ENCODE measurements at places on chromosomes 1 and 21.

DNA sequence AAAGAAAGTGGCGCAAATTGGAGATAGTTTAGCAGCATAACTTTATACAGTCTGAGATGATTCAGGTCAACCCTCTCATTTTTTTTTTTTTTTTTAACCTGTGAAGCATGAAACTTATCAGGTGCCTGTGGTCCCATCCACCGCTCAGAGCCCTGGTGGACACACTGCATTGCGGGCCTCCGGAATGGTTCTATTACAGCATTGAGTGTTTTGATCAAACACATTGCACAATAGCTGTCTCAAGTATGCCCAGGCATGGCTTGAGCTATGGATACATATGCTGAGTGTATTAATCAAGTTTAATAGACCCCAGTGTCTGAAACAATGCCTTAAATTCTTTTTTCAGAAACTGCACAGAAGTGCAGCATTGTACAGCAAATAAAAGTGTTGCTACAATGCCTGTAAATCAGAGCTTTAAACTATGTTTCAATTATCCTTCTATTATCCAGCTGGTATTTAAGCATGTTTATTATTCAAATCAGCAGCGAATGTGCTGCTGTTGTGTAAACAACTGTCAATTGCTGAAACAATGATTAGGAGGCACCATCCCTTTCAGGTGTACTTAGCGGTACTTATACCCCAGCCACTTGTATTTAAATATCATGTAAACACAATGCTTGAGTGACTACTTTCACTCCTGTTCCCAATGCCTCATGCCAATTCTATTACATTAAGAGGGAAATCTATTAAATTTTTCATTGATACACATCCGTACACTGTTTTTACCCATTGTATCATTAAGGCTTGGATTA lies 456.6 kb downstream of the RPS6KC1 start:
- DNase-seq, result no peak

DNA sequence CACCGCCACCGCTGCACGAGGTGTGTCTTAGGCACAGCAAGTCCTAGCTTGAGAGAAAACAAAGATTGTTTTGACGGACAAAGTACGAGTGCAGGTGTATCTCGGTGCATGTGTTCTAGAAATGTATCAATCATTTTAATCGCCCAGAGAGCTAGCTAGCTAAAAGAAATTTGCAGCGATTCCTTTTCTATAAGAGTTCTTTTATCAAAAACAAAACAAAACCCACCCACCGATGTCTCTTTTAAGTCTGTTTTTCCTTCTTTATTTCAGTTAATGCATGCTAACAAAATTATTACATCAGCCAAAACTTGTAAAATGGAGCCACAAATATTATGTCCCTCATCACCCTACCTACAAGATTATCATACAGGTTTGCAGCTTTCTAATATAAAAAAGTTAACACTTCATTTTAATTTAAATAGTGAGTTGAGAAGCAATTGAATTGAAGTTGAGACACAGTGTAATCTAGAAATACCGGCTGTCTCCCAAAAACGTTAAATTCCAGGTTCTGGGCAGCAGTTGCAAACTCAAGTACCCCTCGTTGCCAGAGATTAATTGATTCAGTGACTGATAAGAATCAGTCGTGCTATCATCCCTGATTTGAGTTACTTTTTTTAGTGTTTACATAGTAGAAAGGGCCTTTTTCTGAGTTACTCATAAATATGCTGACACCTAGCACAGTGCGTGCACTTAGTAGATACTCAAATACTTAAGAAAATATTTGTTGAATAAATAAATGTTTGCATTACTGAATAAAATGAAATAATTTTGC lies 1.5 kb upstream of the SYDE2 start:
- no peak for DNase-seq

GRCh38 chr1:243390162-243390791 lies 134.4 kb downstream of the SDCCAG8 start:
- peak; percentile 40 for DNase-seq

- DNase-seq, result peak; percentile 97
These were observed 6.8 kb upstream of the AKR1A1 start for GRCh38 chr1:45543581-45544417.

- peak; percentile 53 for DNase-seq
These were observed 7.1 kb downstream of the NBL1 start for GRCh38 chr1:19651141-19651737.

GRCh38 chr1:19340387-19340937 lies 28.3 kb downstream of the SLC66A1 start:
- DNase-seq, result no peak

DNA sequence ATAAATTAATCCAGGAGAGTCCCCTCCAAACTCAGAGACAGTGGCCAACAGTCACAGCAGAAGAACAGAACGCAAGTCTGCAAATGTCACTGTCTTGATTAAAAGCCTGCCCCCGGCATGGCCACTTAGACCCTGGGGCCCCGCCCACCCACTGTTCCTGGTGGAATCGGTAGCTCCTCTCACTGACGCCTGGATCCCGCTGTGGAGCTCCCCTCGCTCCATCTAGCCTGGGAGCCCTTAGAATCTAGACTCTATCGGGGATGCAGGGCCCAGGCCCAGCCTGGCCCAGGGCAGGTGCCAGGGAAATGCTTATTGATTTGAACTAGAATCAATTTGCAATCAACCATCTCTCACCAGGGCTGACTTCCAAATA lies 21.4 kb upstream of the PLEKHG5 start:
- no peak for DNase-seq

DNA sequence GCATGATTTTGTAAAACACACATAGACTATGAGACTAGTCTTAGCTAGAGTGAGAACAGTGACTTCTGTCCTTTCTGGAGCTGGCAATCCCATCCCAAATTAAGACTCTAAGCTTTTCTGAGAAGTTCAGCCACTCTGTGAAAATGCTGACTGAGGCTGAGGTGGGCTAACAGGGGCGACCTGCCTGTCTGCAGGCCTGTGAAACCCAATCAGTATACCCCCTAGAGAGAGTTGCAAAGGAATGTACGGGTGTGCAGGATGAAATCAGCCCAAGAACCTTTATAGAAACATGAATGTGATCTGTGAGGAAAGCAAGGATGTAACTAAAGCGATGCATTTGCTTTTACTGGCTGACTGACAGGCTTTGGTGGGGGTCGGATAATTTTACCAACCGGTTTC lies 16.0 kb upstream of the TBX15 start:
- DNase-seq, result no peak

GRCh38 chr21:28944296-28944695 lies 48.4 kb downstream of the LTN1 start:
- no peak for DNase-seq

DNA sequence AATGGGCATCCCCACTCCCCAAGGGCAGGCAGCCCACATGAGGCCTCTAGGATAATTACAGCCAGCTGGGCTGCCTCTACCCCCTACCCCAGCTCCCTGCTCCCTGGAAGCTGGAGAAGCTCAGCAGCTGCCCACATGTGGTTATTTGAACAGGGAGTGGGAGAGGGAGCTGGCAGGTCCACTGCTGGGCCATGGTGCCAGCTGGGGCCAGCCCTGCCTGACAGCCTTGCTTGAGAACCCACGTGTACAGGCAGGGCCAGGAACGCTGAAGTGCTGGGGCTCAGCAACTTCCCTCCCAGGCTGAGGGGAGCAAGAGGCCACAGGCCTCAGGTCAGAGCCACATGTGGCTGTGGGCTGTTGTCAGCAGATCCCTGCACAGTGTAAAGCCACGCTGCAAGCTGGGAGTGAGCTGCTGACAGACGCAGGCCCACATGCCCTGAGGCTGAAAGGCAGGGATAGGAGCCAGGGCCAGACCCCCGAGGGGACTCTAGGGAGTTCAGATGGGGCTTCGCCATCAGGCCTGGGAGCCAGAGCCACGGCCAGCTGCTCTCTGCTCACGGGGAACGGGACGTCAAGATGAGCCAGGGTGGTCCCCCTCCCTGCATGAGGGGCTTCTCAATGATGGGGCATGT lies 129.0 kb downstream of the SYF2 start:
- no peak for DNase-seq

- no peak for DNase-seq
These were observed 421 bp downstream of the PSRC1 start for GRCh38 chr1:109282497-109282951.

DNA sequence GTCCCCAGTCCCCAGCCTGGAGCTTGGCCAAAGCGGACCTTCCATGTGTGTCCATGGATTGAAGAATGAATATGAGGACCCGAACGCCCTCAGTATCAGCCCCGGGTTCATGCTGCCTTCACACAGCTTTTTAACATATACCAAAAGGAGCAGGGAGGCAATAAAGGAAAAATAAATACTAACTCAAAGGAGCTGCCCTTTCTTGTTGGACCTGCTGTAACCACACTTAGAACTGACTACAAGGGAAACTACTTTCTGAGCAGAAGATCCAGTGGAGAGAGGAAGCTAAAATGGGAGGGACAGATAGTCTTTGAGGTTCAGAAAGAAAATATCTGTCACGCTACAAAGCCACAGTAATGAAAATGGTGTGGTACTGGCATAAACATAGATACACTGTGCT lies 48.6 kb downstream of the CNN3 start:
- no peak for DNase-seq

GRCh38 chr1:217078078-217078690 lies 355.0 kb upstream of the ESRRG start:
- DNase-seq, result no peak

DNA sequence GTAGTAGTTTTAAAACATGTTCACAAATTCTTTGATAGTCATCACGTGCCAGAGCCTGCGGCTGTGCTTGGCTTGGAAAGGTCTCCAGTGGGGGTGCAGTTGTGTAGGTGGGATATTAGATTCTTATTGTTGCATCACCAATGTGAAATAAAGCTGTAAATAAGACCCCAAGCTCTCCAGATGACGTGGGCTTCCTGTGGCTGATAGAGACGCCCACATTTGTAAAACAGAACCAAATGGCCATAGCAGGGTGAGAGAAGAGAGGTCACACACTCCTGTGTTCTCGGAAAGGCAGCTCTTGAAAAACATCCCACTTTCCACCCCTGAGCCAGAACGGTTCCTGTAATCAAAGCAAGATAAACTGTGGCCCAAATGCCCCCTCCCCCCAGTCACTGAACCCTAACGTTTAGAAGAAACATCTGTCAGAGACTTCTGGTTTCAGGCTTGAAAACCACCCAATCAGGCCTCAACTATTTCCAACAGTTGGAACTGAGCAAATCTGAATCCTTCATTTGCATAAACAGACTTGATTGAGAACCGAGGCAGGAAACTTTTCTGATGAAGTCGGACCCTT lies 6.6 kb upstream of the NTPCR start:
- DNase-seq, result no peak

DNA sequence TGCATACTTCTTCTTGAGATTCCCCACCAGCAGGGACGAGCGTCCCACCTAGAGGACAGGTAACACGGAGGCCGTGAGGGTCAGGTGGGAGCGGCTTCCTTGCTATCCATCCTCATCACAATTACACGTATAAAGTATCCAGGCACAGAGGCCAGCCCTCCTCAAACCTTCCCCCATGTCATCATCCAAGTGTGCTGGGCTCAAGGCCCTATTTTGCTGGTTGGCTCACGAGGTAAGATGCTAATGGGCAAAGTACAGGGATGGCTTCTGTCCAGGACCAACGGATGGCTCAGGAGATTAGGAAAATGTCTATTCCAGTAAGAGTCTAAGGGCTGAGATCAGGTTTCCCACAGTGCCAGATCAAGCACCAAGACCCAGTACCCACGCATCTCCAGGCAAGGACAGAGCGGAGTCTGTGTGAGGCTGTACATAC lies 11.5 kb upstream of the A3GALT2 start:
- no peak for DNase-seq

- no peak for DNase-seq
These were observed 390.3 kb upstream of the NFIA start for GRCh38 chr1:60692031-60692430.

- no peak for DNase-seq
These were observed 22.8 kb upstream of the SLC45A3 start for GRCh38 chr1:205703072-205703471.

DNA sequence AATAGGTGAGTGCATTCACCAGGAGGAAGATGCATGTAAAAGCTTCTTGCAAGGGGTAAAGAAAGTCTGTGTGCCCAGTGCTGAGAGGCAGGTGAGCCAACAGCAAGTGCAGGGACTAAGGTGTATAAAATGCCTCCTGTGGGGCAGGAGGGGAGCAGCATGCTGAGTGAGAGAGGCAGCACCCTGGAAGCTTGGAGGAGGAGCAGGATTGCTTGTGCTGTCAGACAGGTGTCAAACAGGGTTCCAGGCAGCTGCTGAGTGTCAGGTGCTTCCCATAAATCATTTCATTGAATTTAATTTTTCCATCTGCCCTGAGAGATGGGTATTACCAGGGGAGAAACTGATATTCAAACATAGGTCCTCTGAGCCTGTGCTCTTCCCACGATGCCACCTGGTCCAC lies 13.9 kb downstream of the BSND start:
- no peak for DNase-seq

DNA sequence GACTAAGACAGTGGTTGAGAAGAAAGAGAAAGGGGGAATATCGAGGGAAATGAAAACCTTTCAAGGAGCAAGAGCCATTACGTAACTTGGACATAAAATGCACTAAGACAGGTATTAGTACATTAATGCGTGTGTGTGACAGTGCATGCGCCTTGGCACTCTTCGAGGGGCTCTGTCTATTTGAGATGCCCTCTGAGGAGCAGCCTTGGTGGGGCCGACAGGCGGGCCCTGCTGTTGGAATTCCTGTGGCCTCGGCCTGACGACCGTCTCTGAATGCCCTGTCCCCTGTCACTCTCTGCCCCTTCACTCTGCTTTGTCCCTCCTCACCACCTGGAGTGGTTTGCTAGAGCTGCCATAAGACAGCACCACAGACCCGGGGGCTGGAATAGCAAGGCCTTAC lies 12.3 kb downstream of the HUNK start:
- DNase-seq, result no peak

GRCh38 chr1:10775763-10776162 lies 20.7 kb downstream of the CASZ1 start:
- no peak for DNase-seq

DNA sequence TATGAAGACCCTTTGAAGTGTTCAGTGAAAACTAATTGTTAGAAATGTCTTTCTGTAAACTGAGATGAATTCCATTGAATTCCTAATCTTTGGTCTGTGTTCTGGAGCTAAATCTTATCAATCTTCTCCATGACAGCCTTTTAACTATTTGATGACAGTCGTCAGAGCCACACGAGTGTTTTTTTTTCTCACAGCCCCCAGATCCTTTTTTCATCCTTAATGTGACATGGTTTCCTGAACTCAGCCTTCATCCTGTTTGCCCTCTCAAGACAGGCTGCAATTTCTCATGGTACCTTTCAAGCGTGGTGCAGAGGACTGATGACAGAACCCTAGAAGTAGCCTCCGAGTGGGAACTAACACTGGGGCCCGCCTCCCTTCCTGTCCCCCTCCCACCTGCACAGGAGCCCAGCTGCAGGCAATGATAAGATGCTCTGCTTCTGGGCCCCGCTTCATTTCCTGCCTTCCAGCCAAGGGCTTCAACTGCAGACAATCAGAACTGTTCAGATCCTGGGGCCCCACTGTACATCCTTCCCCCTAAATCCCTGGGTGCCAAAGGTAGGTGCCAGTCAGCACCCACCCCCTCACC lies 114.6 kb upstream of the VAV3 start:
- peak; percentile 97 for DNase-seq

GRCh38 chr1:153888533-153888932 lies 34.2 kb downstream of the GATAD2B start:
- peak; percentile 65 for DNase-seq

Measured in common myeloid progenitor, CD34-positive (primary cell).